ENCODE measurements at places on chromosomes 1 and 21.

DNA sequence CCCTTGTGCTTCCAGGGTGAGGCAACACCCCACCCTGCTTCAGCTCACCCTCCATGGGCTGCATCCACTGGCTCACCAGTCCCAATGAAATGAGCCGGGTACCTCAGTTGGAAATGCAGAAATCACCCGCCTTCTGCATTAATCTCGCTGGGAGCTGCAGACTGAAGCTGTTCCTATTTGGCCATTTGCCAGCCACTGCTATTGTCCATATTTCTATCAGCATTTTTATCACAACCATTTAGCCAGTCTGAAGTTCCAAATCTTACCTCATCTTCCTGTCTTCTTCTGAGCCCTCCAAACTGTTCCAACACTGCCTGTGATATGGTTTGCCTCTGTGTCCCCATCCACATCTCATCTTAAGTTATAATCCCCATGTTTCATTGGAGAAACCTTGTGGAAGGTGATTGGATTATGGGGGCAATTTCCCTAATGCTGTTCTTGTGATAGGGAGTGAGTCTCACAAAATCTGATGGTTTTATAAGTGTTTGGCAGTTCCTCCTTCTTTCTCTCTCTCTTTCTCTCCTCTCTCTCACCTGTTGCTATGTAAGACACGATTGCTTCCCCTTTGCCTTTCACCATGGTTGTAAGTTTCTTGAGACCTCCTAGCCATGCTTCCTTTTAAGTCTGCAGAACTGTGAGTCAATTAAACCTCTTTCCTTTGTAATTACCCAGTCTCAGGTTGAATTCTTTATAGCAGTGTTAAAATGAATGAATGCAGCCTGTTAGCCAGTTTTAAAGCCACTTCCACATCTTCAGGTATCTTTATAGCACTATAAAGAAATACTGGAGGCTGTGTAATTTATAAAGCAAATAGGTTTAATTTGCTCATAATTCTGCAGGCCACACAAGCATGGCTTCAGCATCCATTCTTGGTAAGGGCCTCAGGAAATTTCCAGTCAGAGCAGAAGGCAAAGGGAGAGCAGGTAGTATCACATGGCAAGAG lies 203.5 kb downstream of the FCRL5 start:
- DNase-seq: no peak

- no peak for DNase-seq
Measured at GRCh38 chr1:110602466-110602865, 3.7 kb downstream of the KCNA2 start.

GRCh38 chr1:115428676-115429075 lies 90.6 kb upstream of the NGF start:
- no peak for DNase-seq

- no peak for DNase-seq
Measured at GRCh38 chr1:25068829-25069228, 138.8 kb upstream of the RUNX3 start.

- no peak for DNase-seq
Measured at GRCh38 chr21:24729568-24729967, 877.7 kb downstream of the MRPL39 start.

DNA sequence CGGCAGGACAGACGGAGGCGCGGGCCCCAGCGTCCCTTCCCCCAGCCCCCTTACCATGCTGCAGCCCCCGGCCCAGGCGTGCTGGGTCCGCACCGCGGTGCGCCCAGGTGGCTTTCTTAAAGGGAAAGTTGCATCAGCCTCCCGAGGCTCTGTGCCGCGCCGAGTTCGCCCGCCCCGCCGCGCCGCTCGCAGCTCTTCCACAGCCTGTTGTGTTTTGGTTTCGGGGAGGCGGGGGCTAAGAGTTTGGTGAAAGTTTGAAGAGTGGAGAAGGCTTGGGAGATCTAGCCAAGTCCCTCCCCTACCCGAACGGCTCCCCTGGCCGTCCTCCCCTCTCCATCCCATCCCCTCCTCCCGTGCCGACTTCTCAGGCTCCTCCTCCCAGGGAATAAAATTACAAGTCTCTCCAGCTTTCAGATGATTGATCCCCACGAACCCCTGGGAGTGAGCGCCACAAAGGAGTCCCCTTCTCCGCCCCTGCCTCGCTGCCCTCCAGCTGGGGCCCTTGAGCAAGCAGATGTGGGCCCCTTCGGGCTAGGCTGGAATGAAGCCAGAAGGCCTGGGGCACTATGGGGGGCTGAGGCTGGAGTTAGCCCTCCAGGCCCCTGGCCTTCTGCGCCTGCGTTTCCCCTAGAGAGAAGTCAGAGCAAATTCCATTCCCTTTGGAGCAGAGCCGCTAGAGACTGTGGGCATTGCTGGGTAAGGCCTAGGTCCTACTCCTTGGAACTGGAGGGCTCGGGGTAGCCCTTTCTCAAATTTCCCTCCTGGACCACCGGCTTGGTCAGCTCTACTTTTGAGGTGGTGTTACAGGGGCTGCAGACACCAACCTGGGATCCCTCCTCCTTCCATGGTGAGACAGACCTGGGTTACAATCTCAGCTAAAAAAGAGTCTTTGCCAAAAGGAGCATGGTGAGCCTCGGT lies at the start of gene SLC6A9:
TSS of gene SLC6A9 (minus strand) at position 211 of the 918 bp plus-strand sequence. CDS start 7,185 bp downstream, outside the sequence.
- DNase-seq: peak; percentile 38

- DNase-seq: no peak
Measured at GRCh38 chr1:178628637-178629251, 96.3 kb upstream of the RALGPS2 start.

DNA sequence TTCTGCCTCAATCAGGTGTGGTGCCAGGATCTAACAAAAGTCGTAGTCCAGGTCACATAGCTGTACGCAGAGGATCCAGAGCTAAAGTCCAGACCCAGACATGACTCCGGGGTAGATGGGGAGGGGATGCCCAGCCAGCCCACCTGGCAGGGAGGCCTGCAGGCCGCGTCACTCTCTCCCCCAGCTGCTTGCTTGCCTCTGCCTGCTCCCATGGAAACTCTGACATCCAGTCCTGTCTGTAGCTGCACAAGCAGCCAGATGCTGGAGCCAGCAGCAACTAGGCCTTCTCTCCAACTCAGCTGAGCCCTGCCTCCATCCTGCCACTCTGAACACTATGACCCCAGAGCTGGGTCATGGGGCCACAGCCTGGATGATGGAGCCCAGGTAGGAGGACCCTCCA lies 8.1 kb downstream of the COL8A2 start:
- no peak for DNase-seq

DNA sequence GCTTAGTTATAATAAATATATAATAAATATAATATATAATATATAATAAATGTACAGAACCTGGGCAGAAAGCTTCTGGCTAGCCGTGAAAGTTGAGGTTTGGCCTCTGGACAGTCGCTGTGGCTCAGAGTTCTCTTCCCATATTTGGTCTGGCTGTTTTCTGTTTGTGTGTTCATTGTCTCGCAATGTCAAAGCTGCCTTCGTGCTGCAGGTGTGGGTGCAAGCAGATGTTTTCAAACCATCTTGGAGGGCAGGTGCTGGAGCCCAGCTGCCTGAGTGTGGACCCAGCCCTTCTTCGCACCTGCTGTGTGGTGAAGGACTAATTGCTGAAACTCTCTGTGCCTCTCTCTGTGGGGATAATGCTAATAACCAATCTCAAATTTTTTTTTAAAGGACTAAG lies 3.6 kb upstream of the CSTB start:
- no peak for DNase-seq

- no peak for DNase-seq
Measured at GRCh38 chr1:212212343-212212742, 72.9 kb upstream of the PPP2R5A start.

GRCh38 chr1:78267513-78268218 lies 221.9 kb downstream of the GIPC2 start:
- no peak for DNase-seq

DNA sequence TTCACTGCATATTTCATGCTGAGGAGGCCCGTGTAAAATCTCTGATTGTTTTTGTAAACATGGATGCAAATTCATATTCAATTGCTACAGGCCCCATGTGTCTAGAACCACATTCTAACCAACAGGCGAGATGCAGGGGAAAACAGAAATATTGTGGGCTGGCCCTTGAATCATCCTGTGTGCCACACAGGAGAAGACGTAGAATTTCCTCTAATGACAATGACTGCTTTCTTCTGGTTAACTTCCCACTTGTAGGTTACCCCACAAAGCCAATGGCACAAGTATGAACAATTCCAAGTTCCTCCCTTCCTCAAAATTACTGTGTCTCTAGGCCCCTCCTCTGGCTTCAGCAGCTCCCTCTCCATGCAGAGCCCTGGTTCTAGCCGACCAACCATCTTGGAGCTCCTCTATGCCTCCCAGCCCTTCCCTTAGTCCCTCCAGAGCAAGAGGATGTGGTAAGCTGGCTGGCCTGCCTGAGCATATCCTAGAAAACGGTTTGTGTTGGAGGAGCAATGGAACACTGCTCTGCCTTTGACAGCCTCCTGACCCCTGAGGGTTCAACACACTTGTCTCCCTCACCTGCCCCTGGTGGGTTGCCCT lies 205.2 kb downstream of the HS2ST1 start:
- DNase-seq: no peak

- no peak for DNase-seq
Measured at GRCh38 chr1:53617851-53618499, 121.0 kb downstream of the GLIS1 start.

- peak; percentile 56 for DNase-seq
Measured at GRCh38 chr1:15128520-15129313, 24.8 kb upstream of the TMEM51 start.

- DNase-seq: no peak
Measured at GRCh38 chr21:31268090-31268489, 76.0 kb downstream of the TIAM1 start.

- no peak for DNase-seq
Measured at GRCh38 chr1:204107892-204108291, 35.0 kb downstream of the SOX13 start.

DNA sequence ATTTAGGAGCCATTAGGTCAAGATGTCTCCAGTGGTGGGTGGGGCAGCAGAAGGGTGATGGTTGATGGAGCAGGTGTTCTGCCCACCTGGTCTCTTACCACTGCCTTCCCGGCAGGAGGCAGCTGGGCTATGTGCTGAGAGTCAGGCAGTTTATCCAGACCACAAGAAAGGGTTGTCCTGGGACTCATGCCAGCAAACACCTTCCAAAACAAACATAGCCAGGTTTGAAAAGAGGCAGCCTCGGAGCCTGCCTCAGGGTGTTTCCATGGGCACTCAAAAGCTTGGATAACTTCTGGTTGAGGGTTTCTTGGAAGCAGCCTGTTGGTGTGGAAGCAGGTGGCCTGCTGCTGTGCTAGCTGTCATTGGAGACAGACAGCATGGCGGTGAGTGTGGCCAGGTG lies 187.2 kb downstream of the PCP4 start:
- no peak for DNase-seq

DNA sequence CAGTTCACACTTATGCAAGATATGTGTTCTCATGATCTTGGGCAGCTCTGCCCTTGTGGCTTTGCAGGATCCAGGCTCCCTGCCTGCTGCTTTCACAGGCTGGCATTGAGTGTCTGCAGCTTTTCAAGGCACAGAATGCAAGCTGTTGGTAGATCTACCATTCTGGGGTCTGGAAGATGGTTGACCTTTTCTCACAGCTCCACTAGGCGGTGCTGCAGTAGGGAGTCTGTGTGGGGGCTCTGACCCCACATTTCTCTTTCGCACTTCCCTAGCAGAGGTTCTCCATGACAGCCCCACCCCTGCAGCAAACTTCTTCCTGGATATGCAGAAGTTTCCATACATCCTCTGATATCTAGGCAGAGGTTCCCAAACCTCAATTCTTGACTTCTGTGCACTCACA lies 500.5 kb downstream of the BRINP3 start:
- no peak for DNase-seq

- DNase-seq: no peak
Measured at GRCh38 chr1:53016705-53017104, 45.3 kb upstream of the PODN start.

- DNase-seq: no peak
Measured at GRCh38 chr1:36352125-36352909, 28.9 kb upstream of the EVA1B start.

- DNase-seq: no peak
Measured at GRCh38 chr1:8586438-8586837, 231.0 kb downstream of the RERE start.

DNA sequence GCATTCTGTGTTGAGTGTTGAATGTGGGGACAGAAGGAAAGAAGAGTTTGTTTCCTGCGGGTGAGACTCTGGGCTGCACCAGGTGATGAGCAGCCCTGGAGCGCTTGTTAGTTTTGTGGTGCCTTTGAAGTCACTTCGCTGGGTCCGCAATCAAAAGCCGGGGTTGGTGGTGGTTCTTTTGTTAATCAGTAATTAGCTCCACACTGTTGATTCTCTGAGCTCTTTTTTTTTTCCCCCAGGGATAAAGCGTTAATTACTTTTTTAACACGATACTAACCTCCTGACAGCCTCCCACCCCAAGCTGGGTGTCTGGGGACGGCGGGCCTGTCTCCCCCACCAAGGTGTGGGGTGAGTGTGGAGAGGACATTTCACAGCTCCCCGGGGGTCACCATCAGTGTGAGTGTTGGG lies 56.6 kb downstream of the AGPAT3 start:
- DNase-seq: peak; percentile 10

DNA sequence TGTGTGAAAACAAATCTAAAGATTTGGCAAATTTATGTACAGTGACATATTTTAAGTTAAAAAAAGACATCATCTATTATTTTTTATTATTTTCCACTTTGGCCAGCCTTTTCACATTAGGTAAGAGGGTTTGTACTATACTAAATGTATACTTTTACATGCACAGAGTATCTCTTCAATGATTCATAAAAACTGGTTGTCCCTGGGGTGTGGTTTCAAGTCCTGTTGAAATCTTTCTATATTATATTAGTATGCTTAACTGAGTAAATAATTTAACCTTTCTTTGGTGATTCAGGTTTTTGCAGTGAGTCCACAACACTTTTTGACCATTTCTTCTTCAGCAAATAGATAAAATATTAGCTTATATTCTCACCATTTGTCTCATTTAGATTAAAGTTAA lies 45.7 kb downstream of the EEIG2 start:
- no peak for DNase-seq

GRCh38 chr1:20233394-20233793 lies 47.1 kb upstream of the PLA2G2C start:
- no peak for DNase-seq

DNA sequence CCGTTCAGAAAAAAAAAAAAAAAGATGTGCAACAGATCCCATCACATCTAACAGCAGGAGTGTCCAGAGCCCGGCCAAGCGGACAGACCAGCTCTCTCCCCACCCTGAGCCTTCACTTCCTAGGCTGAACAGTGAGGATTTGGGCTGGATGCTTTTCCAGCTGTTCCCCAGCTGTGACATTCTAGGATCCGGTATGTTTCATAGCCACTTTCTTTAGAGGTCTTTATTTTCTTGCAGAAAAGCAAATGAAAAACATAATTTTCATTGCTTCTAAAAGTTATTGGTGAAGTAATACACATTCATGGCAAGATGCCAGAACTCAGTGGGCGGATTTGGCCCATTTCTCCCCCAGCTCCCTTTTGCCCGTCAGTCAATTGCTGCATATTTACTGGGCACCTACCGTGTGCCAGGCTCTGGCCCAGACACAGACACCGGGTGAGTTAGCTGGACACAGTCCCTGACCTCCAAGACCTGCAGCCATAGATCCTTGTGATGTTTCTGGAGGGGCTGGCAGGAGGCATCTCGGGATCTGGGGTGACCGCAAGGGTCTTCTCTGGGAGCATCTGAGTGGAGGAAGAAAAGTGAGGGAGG lies 213.7 kb upstream of the VAMP3 start:
- DNase-seq: no peak

- no peak for DNase-seq
Measured at GRCh38 chr1:49229555-49229954, 452.9 kb upstream of the BEND5 start.

- no peak for DNase-seq
Measured at GRCh38 chr1:167013108-167013929, 24.2 kb downstream of the MAEL start.

Data from activated CD4-positive, alpha-beta T cell treated with anti-CD3 and anti-CD28 coated beads for 24 hours (primary cell).